ENCODE measurements at places on chromosomes 11 and 22. TPM values are rescaled to one million over a fixed set of nuclear protein-coding genes. Genes with fewer than 3 reads are reported as not detected.

The TREH gene
- not detected for total RNA-seq

The APOL1 gene
- total RNA-seq: 33.0 TPM

The TMEM86A gene
- total RNA-seq: 1.3 TPM

The PRSS23 gene
- total RNA-seq: 10.5 TPM

The BARX2 gene
- 0.11 TPM for total RNA-seq

The OR52R1 gene
- not detected for total RNA-seq

The TTC9C gene
- total RNA-seq: 31.6 TPM

The AMPD3 gene
- 13.0 TPM for total RNA-seq

The VWA5A gene
- 3.0 TPM for total RNA-seq

The RHOD gene
- total RNA-seq: 1.5 TPM

The CNGA4 gene
- not detected for total RNA-seq

The PLA2G3 gene
- not detected for total RNA-seq

The RFPL2 gene
- not detected for total RNA-seq

The SCUBE2 gene
- total RNA-seq: not detected

The TRIM29 gene
- total RNA-seq: not detected

The ACTN3 gene
- 0.23 TPM for total RNA-seq

The SLC35C1 gene
- 16.3 TPM for total RNA-seq

The OR8A1 gene
- not detected for total RNA-seq

The LRFN4 gene
- 40.5 TPM for total RNA-seq

The CRYBB1 gene
- total RNA-seq: not detected
